ENCODE measurements at places on chromosomes 12 and 14.

DNA sequence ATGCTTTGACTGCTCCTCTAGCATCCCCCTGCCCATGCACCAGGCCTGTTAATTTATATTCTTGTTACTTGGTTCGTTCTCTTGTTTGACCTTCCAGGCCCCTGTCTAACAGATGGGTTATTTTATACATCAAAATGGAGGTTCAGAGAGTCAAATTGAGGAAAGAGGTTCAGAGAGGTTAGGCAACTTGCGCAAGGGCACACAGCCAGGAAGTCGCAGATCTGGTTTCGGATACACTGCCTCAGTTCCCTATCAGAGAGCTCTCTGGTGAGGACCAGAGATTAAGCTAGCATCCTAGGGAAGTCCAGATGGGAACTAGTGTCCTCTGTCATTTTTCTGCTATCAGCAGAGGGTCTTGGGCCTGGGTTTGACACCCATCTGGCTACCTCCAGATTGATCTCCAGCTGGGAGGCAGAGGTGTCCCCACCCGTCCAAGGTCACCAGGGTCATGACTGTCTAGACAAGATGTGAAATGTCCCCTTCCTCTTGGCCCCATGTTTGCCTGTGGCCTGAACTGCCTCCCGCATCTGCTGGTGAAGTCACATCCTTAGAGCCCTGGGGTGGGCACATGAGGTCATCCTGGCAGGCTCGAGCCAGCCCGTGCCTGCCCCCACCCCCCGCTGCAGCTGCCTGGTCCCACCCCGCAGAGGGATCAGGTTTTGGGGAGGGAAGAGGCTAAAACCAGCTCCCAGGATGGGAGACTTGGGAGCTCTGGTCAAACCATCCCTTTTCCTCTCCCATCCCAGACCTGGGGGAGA is 84.3 kb upstream of the NCOR2 start:
- no peak for DNase-seq

GRCh38 chr14:85280074-85280473 is 249.9 kb upstream of the FLRT2 start:
- DNase-seq = peak; percentile 8

DNA sequence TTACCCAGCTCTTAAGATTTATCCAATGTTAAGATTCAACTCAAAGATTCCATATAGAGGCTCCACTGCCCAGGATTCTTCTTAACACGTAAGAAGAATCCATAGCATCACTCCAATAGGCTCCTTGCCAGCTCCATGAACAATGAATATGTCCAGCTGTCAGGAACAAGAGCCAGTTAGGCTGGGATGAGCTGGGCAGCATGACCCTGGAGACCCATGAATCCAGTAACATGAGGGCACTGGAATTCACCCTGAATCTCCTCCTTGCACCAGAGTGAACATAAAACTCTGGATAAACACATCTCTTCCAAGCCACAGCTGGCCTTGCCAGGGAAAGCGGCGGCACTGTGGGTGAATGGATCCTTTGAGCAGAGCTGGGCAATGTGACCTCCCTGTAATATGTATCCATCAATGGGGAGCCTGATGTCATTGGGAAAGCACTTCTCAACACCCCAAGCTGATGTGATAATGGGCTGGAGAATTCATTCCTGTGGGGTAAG is 24.4 kb upstream of the TC2N start:
- DNase-seq = no peak

GRCh38 chr12:22810036-22810435 is 185.1 kb downstream of the ETNK1 start:
- no peak for DNase-seq

DNA sequence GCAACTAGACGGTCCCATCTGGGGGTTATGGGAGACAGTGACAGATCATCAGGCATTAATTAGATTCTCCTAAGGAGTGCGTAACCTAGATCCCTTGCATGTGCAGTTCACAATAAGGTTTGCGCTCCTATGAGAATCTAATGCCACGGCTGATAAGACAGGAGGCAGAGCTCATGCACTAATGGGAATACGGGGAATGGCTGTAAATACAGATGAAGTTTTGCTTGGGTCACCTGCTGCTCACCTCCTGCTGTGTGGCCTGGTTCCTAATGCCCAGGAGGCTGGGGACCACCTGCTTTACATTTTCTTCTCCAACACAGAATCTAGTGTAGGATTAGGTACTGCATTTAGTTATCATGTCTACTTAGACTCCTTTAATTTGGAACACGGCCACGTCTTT is 49.7 kb upstream of the SAV1 start:
- no peak for DNase-seq

GRCh38 chr12:90984114-90984513 is 20.7 kb downstream of the EPYC start:
- DNase-seq = no peak

DNA sequence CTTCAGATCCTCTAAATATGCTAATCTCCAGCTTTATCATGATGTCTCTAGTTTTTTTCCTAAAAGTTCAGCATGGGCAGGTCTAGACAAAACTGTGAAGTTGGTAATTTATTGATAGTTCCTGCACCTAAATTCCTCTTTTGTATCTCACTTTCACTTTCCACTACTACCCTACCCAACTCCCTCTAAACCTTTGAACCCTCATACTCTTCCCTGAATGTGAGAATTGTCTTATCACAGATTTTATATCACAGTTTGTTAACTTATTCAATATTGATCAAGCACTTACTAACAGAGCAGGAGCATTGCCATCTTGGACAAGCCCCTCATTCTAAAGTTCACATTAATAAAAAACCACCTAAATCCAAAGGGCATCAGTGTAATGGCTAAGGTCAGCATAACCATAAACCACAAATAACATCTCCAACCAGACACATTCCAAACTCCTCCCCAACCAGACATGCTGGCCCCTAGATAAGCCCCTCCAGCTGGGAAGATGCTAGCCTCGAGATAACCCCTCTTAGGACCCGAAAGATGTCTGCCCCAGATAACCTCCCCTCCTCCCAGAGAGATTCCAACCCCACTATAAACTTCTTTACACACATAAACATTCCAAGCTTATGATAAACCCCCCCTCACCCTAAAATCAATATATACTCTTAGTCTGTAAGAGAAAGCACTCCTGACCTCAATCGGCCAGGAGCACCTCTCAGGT is 78.7 kb downstream of the FSCB start:
- DNase-seq = no peak

GRCh38 chr14:94016446-94016976 is 9.6 kb upstream of the OTUB2 start:
- no peak for DNase-seq

GRCh38 chr12:48994224-48995085 is 4.7 kb downstream of the DDN start:
- DNase-seq = no peak

DNA sequence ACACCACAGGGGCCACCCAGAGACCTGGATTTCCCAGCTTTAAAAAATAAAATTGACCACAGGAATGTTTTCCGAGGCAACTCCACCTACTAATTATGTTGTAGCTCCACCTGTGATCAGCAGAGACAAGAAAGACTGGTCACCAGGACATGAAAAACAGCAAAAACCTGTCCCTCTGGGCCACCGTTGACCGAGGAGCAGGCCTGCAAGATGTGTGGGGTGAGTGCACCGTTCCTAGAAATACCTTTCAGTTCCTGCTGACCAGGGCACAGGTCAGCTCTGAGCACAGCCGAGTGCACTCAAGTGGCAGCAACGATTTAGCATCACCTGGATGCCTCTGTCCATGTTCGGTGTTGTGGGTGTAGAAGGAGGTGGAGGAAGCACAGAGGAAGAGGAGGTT is 16.9 kb downstream of the FZD10 start:
- no peak for DNase-seq

GRCh38 chr12:62191491-62192179 is 68.6 kb upstream of the USP15 start:
- DNase-seq = peak; percentile 30

DNA sequence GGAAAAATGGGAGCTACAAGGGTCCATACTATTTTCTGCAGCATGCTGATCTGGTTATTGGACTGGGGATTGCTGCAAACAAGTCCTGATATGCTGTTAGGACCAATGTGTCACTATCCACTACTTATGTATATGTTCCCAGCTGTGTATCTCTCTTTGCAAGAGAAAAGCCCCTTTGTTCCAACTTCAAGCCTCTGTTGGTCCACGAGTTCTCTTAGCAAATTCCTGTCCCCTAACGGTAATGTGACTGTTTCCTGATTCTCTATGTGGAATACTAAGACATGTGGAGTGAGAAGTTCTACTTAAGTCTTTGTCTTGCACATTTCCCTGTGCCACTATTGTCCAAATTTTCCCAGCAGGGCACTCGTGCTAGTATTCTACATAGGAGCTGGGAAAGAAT is 557.7 kb downstream of the FSCB start:
- no peak for DNase-seq

GRCh38 chr14:24909523-24910302 is 140.2 kb downstream of the STXBP6 start:
- no peak for DNase-seq

- DNase-seq = peak; percentile 90
Observed at GRCh38 chr12:96501133-96501761, 11.9 kb downstream of the CFAP54 start.

Data from RWPE1 (cell line).